Suppressor macrophage (primary cell): ENCODE measurements at places on chromosomes 16 and 17.

DNA sequence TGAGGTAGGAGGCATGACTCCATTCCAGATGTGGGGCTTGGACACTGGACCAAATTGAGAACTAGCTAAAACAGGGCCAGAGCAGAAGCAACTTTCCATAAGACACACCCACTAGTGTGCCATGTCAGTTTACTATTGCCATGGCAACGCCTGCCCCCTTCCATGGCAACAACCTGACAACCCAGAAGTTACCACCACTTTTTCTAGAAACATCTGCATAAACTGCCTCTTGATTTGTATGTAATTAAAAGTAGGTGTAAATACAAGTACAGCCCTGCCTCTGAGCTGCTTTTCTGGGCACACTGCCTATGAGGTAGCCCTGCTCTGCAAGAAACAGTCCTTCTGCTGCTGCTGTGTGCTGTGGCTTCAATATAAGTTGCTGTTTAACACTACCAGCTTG, 19.5 kb upstream of the SCNN1B start:
- no peak for DNase-seq

GRCh38 chr17:69609473-69610305, 195.2 kb downstream of the MAP2K6 start:
- DNase-seq: peak; percentile 53

- no peak for DNase-seq
Measured at GRCh38 chr17:36524428-36524876, 10.2 kb downstream of the MYO19 start.

DNA sequence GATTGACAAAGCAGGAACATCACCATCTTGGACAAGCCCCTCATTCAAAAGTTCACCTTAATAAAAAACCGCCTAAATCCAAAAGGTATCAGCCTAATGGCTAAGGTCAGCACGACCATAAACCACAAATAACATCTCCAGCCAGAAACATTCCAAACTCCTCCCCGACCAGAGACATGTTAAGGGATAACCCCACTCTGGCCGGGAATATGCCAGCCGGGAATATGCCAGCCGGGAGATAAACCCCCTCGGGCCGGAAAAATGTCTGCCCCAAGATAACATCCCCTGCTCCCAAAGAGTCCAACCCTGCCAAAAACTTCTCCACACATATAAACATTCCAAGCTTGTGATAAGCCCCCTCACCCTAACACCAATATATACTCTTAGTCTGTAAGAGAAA, 1.4 kb downstream of the DHX33 start:
- no peak for DNase-seq

DNA sequence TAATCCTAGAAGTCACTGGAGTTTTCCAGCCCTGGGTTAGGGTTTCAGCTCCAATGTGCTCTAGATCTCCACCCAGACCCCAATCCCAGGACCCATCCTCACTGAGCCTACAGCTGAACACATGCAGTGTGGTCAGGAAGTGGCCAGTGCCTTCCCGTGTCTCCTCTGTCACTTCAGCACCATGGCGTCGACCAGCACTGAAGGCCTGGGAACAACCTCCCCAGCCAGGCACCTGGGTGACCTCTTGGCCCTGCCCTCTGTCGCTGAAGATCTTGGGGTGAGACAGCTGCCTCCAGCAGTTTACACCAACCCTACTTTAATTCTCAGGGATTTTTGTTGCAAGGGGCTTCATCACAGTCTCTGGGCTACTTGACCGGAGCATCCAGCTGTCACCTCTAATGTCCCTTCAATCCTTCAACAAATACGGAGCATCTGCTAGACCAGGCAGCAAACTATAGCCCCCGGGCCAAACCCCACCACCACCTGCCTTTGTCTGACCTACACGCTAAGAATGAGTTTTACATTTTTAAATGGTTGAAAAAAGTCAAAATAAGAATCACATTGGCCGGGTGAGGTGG, 18.0 kb upstream of the GSG1L start:
- no peak for DNase-seq

DNA sequence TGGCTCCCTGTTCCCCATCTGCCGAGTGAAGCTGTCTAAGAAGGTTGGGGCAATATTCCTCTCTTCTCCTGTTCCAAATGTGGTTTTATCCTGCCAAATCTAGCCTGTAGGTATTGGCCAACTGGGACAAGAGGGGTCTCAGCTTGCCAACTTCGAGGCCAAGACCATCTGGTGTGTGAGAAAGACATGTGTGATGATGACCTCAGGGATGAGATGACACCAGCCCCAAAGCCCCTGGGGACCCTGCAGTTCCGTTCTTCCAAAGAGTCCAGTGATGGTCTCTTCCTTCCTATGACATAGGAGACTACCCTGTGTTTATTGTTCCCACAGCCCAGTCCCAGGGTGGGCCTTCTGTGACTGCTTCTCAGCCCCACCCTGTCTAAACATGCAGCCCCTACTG, 34.8 kb upstream of the ADAMTS18 start:
- no peak for DNase-seq

DNA sequence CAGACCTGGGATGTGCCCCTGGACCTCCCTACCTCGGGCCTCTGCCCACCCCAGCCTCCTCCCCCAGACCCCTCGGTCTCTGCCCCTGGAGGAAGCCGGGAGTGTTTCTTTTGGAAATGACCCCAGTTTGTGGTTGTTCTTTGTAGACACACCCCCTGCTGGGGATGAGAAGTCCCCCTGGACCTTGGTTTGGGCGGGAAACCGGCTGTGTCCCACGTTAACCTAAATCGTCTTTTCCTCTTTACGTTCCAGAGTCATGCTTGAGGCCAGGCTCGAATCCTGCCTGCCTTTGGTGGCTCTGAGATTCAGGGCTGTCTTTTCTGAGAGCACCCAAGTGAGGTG, 116.6 kb downstream of the METRNL start:
- DNase-seq: no peak

DNA sequence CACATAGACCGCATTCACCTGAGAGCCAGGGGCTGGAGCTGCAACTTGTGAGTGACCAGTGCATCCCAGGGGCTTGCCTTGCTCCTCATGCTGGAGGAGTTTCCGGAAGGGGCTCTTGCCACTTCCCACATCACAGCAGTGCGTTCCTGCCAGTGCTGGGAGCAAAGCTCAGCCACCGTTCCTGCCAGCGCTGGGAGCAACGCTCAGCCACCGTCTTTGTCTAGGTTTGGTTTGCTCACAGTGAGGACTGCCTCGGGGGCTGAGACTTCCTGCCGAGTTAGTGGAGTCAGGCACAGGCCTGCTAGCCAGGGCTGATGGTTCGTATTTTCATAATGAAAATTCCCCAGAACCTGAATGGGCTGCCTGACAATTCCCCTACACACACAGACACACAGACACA, 5.4 kb upstream of the CHRNE start:
- DNase-seq: no peak

DNA sequence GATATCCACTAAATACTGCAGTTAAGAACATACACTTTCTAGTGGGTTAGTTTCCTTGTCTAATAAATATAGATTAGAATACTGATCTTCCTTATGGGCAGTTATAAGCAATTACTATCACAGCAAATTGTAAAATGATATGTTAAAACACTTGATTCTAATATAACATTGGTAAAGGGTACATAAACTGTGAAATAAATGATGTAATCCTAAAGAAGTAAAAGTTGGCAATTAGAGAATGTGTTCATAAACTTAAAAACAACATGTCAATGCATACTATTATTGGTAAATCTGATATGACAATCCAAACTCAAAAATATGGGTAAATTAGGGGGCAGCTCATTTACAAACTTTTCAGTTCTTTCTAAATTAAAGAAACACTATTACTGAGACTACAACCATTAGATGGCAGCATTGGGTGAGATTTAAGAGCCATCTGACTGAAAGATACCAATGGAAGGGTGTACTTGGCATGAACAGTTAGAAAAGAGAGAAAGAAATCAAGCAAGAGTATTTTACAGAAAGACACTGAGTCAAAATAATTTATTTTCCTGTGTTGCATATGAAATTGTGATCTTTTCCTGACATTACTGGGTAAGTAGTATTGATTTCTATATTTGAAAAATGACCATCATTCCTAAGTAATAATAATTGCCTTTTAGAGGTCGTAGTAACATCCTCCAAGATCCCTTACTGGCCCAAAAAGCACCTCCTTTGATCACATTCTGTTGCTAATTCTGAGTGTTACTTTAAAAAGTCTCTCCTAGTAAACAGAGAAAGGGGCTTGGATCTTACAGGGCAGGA, 119.6 kb downstream of the SPAG9 start:
- DNase-seq: peak; percentile 35

GRCh38 chr17:149231-149630, 11.9 kb downstream of the SCGB1C2 start:
- no peak for DNase-seq

DNA sequence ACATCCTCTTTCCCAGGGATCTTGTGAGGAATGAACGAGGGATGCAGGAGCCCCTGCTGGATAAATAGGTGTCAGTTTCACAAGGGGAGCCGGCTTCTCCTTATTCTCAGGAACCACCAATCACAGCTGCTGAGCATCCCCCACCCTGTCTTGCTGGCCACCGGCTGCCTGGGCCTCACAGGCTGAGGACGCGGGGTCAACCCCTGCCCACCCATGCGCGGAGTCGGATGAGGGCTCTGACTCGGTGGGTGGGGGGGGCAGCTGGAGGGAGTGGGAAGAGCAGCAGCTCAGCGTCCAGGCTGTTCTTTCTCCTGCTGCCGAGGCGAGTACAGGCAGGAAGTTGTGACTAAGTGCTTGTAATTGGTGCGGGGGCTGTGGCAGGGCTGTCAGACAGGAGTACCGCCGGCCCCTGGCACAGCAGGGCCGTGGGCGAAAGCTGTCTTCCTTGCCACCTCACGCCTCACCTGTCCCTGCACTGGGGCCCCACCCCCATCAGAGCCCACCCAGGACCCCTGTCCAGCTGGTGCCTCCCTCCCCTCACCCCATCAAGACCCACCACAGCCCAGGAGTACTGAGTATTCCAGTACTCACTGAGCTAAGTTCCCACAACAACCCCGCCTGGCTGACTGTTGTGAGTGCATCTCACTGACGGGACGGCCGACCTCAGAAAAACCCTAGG, 11.0 kb upstream of the DPEP1 start:
- DNase-seq: peak; percentile 70

- no peak for DNase-seq
Measured at GRCh38 chr17:13704333-13704732, 102.6 kb upstream of the HS3ST3A1 start.

DNA sequence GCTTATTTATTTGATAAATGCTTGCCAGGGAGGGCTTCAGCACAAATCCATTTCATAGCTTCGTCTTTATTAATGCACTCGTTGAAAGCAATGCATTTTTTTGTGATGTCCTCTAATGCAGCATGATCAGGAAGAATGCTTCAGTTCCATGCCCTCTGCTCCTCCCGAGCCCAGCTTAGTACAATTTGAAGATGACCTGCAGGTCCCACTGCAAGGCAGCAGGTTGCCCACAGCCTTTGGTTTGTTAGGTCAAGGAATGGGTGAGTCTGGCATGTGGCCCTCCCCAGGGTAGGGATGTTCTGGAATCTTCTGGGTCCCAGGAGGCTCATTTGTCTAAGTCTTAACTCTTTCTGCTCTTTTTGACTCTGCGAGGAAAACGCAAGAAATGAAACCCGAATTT, 49.4 kb upstream of the MARCHF10 start:
- DNase-seq: no peak

GRCh38 chr16:14510939-14511799, 118.9 kb downstream of the PARN start:
- DNase-seq: no peak

DNA sequence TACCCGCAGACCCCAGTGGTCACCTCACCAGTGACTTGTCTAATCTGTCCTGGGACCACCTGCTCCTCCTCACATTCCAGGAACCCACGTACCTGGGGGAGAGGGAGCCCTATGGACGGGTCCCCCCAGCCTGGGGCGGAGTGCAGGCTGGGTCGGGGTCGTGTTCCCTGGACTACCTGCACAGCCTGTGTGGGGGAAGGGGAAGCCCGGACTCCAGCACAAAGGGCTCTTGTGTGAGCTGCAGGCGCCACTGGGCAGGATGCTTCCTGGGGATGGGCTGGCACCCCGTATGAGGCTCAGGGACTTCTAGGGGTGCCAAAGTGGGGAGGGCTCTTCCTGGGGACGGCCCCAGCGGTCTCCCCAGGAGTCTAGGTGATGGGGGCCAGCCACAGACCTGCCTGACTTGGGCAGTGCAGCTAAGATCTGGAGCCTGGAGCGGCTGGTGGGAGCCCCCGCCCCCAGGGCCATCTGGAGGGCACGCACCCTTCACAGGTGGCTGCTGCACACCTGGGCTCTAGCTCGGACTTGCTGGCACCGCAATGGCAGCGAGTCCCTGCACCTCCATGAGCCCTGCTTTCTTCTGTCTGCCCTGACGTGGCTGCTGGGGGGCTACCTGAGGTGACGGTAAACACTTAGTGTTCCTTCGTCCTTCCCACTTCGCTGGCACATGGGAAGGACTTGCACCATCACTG, 7.5 kb downstream of the VASN start:
- no peak for DNase-seq

DNA sequence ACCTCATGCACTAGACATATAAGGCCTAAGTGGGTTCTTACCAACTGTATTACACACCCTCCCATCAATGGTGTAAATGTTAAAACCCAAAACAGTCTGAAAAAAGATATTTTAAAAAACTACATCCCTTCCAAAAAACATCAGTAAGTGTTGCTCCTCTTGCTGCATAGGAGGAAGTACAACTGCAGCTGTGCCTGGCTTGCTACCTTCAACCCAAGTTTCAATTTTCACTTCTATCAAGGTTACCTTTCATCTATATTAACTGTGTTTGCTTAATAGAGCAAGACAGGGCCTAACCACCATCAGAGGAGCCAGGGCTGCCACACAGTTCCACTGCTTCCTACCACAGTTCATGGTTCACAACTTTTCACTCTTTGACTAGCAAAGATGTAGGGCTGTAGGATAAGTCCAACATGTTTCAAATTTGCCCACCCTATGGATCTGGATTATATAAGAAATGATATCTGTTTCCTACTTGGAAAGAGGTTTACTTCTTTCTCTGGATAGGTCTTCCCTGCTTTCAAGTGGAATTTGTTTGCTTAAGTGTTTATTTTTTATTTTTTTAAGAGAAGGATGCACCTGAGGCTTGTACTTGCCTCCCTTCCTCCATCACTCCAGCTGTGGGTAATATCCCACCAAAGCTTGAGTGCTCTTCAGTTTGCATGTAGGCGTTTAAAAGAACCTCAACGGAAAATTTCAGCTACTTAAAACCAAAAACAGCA, 56.7 kb downstream of the GRB7 start:
- DNase-seq: no peak

- DNase-seq: peak; percentile 67
Measured at GRCh38 chr16:58020628-58021521, 4.7 kb upstream of the MMP15 start.

- DNase-seq: no peak
Measured at GRCh38 chr17:2061441-2061958, 6.6 kb downstream of the HIC1 start.

GRCh38 chr17:79890706-79891105, 51.5 kb upstream of the CBX4 start:
- no peak for DNase-seq

- DNase-seq: peak; percentile 90
Measured at GRCh38 chr17:82668631-82669099, 20.4 kb upstream of the WDR45B start.
